ENCODE measurements at places on chromosomes 3 and 15.
A peak's percentile ranks its signal among the peaks of the same experiment; 100 is the strongest.

DNA sequence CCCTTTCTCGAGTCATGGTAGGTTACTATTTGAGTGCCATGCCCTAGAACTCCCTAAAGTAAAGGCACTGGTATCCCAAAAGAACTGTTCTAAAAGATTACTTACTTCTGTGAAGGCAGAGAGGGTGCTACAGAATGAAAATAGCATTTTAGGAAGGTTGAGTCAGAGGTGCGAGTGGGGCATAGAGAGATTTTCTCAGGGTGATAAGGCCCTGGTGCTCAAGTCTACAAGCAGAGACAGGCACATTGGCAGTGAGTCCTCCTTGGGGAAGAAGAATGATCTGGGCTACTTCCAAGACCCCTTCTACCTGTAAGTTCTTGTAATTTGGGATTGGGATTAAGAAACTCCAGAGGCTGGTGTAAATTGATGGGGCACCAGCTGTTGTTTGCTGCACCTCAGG, 96.7 kb downstream of the AKAP13 start:
- DNase-seq = no peak

DNA sequence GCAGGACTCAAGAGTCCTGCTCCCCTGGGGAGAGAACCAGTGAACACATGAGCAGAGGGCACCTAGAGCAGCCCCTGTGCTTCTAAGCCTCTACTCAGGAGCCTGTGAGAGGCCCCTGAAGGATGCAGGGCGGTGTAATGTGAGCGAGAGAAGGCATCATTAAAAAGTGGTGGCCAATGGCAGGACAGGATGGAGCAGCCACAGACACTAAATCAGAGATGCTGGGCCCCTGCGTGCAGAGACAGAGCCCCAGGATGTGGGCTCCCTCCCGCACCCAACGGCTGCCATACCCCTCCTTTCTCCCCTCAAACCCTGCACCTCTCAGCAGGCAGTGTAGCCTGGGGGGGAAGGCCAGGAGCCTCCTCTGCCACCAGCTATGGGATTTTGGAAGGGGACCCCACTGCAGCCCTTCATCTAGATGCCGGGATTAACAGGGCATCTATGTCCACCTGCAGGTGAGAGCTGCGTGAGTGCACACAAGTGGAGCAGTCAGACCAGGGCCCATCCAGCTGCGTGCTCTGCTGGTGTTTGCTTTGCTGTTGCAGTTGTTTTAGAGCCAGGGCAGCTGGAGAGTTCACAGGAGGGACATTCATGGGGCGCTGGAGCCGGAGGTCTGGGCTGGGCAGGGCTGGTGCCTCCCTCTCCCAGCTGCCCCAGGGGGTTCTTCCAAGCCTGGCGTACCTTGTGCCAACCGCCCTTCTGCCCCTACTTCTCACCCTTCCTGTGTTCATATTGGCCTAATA, 5.1 kb upstream of the IQSEC1 start:
- peak; percentile 27 for DNase-seq

DNA sequence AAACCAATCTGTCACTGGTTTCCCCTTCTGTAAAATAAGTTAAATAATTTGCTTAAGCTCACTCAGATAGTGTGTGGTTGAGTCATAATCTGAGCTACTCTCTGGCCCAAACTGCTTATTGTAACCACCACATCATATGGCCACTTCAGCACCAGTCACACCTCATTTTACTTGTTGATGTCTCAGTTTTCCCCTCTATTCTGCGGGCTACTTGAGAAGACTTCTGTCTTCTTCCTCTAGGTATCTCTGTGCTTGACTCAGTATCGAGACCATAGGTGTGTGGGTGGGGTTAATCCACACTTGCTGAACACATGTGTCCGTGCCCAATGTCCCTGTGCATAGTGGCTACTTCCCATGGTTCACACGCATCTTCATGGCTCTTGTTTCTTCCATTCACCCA, 32.9 kb downstream of the CRYGS start:
- DNase-seq = no peak

GRCh38 chr3:72692990-72693389, 155.3 kb downstream of the SHQ1 start:
- peak; percentile 17 for DNase-seq

Measured in NCI-H187 (cell line).